ENCODE measurements at places on chromosomes 16 and 17.
A peak's percentile ranks its signal among the peaks of the same experiment; 100 is the strongest.

- no peak for DNase-seq
Measured at GRCh38 chr17:49021095-49021767, 24.0 kb downstream of the IGF2BP1 start.

- no peak for DNase-seq
Measured at GRCh38 chr16:20903116-20903898, 2.7 kb downstream of the LYRM1 start.

DNA sequence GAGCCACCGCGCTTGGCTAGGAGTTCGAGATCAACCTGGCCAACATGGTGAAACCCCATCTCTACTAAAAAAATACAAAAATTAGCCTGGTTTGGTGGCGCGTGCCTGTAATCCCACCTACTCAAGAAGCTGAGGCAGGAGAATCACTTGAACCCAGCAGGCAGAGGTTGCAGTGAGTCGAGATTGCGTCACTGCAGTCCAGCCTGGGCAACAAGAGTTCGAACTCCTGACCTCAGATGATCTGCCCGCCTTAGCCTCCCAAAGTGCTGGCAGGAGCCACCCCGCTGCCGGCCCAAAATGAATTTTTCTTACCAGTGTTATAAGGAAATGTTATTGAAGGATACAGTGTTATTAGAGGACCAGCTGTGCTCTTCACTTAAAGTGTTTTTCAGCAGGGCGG is 2.3 kb downstream of the NUP85 start:
- no peak for DNase-seq

GRCh38 chr17:2323629-2324314 is 12.5 kb downstream of the TSR1 start:
- no peak for DNase-seq

DNA sequence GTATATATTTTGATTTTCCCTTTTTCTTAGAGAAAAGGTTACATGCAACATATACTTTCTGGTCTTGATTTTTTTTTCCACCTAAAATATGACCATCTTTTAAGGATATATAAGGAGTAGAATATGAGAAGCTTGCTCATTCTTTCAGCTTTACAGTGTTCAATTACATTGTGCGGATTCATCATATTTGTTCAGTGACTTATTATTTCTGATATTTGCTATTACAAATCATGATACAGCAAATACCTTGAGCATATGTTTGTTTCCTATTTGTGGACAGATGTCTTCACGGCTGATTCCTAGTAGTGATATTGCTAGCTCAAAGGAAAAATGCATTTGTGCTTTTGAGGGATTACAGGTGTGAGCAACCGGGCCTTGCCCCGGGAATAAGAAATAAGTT is 18.1 kb downstream of the KATNIP start:
- DNase-seq: no peak

DNA sequence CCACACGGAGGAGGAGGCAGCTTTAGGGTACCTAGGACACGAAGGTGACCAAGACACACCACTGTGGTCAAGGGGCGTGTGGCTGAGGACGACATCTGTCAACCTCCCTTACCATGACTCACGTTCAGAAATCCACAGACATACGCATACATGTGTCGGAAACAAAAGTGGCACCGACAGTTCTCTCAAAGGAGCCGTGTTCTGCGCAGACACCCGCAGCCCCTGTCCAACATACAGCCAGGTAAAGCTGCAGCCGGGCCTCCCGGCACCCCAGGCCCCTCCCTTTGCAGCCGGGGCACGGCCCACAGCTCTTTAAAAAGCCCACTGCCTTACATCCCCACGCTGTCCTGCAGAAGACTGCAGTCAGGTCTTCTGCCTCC is 40.5 kb upstream of the KLHDC4 start:
- no peak for DNase-seq

DNA sequence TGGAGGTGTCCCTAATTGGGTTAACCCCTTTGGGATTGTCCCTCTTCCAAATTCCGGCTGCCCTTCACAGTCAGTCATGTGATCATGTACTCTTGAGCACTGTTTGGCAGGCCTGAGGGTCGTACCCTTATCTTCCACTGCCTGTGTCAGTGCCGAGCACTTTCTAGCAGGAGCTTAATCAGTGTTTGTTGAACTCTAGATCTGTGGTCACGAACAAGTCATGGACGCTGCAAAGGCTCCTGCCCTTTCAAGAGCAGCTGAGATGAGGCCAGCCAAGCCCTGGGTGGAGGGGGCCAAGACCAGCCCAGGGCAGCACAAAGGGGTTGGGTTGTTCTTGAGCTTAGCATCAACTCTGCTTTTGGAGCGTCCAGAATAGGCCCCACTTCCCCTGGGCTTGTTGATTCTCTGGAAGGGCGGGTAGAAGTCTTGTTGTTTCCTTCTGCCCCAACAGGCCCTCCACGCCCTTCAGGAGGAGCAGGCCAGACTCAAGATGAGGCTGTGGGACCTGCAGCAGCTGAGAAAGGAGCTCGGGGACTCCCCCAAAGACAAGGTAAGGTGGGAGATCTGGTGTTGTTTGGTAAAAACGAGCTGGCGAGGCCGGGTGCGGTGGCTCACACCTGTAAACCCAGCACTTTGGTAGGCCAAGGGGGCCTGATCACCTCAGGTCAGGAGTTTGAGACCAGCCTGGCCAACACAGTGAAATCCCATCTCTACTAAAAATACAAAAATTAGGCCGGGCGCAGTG is 5.3 kb downstream of the IFI35 start:
- no peak for DNase-seq

DNA sequence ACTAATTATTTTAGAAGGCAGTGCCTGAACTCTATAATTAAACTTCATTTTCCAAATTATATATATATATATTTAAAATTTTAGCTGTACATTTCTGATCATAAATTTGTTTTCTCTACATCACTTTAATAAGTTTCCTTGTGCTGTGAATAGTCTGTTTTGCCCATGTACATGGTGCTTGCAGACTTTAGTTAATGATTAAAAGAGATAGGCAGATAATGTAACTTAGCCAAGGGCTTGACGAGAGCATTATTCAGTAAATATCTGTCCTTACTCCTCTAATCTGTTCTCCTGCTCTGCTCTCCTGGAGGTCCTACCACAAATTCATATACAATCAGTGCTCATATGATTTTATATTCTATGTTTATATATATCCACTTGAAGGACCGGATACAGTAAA is 595.2 kb upstream of the KIF2B start:
- DNase-seq: no peak

- no peak for DNase-seq
Measured at GRCh38 chr17:48505788-48506187, 25.0 kb downstream of the HOXB1 start.

DNA sequence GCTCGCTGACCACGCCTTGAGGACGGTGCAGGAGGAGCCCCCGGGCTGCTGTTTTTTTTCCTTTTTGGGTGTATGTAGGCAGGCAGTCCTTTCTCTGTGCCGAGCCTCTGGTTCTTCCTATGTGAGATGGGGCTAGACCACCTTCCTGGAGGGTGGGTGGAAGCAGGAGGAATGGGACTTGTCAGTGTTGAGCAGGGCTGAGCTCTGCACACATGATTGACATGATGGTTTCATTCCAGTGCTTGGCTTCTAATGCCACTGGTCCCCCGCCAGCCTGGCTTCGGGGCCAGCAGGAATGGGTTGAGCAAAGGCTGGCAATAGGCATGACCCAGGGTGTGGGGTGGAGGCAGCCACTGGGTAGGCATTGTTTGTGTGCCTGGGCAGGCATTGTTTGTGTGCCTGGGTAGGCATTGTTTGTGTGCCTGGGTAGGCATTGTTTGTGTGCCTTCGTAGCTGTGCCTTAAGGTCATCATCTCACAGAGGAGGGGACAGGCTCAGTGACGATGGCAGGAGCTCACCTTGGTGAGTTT is 14.2 kb upstream of the ADCY7 start:
- peak; percentile 69 for DNase-seq

DNA sequence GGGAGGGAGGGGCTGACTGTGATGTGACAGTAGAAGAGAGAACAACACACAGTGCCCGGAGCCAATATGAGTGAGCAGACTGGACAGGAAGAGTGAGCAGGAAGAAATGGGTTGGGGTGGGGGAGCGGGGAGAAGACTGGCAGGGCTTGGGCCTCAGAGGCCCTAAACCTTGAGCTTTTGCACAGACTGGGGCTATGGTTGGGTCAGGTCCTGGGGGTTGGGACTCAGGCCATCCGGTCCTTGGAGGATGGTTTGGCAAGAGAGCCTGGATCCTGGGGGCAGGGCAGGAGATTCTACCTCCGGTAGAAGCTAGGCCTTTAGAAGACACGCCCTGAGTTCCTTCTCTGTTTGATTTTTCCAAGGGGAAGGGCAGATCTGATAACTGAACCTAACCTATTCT is 1.1 kb downstream of the CAMTA2 start:
- DNase-seq: no peak

DNA sequence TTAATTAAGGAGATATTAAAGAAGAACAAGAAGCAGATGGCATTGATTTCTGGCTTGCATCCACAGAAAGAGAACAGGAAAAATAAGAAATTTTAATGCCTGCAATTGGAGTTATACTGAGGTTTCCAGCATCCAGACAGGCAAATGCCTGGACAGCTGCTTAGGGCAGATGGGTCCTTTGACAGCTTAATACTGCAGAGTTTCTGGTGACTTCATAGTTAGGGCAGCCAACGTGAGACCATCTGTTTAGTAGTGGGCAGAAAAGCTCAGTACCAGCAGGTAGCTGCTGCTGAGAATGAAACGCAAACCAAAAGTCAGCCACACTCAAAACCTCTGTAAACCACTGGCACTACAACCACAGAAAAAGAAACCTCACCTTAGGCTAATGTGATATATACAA is 109.8 kb downstream of the CDK5R1 start:
- no peak for DNase-seq

DNA sequence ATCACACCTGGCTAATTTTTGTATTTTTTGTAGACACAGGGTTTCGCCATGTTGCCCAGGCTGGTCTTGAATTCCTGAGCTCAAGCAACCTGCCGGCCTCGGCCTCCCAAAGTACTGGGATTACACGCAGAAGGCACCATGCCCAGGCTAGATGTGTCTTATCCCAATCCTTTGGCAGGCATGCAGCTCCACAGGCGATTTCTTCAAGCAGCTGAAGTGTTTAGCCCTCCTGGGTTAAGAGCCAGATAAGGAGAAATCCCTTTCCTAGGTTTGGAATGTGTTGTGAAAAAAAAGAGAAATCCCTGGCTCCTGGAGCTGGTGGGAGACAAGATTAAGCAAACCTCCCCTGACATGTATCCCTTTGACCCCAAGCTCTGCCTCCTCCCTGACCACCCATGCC is 2.1 kb upstream of the NHERF1 start:
- DNase-seq: no peak

DNA sequence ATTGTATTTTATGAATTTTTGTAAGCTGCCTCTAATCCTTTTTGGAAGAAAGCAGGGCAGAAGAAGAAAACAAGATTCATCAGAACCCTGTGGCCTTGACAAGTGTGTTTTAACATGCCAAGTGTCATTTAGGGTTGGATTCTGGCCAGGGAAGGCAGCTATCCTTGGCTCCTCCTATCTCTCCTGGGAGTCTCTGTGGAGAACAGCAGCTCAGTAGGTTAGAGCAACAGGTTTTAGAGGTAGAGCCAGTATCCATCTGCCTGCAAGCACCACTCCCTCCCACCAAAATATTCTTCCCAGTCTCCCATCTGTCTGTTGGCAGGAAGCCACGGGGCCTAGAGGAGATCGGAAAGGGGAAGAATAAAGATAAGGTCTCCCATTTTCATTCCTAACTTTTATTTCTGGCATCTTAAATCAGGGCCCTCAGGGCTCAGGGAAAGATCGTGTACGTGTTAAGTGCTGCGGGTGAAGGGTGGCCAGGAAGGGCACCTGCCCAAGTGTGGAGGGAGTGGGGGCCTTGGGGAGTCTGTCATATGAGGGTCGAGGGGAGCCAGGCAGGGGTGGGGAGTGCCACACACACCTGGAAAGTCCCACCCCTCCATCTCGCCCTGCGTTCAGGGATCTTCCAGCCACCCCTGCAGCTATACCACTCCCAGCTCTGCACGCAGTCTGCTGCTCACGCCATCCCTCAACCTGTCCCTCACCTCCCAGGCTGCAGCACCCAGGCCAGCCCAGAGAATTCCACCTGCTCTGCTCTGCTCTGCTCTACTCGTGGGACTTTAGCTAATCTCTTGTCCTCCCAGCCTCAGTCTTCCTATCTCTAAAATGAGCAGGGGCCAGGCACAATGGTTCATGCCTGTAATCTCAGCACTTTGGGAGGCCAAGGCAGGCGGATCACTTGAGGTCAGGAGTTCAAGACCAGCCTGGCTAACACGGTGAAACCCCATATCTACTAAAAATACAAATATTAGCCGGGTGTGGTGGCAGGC is 17.1 kb upstream of the CPSF4L start:
- DNase-seq: no peak

DNA sequence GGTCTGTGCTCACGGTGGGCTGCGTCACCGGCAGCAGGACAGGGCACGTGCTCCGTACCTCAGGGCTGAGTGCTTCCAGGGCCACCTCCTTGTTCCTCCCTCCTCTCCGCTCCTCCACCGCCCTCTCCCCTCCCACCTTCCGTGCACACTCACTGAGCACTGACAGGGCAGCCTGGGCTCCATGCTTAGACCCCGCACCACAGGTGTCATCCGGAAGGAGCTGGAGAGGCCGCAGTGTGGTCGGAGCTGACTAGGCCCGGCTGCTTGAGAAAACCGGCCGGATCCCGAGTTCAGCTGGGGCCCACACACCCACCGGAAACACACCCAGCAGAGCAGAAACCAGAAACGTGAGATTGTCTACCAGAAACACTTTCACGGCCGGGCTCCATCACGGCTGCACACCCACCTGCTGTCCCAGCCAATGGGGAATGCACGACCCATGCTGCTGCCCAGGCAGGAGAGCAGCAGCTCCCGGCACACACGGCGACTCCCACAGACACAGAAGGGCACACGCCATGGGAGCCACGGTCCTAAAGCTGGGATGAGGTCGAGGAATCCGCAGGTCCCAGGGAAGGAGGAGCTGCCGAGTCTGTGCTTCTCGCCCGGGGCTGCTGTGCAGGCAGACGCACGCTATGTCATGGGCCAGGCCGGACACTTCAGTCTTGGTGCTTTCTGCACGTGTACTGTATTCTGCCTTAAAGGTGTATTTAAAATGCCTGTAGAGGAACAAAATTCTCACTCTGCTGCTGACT is 55.0 kb upstream of the ZNF469 start:
- DNase-seq: no peak

DNA sequence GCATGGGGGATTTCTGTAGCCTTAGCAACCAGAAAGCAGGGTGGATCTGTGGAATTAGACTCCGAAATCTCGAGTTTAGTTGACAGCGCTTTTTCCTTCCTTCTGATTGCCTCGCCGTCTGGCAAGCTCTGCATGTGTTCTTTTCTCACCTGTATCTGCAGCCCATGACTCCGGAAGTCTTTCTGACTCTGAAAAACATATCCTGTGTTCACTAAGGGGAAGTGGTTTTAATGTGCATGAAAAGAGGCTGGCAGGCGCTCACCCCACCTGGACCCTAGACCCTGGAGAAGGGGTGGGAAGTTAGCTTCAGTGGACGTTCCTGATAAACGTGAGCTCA is 158.5 kb downstream of the RPTOR start:
- DNase-seq: no peak

- peak; percentile 64 for DNase-seq
Measured at GRCh38 chr17:79933863-79934652, 94.8 kb upstream of the CBX4 start.

GRCh38 chr17:40645943-40646342 is 1.7 kb downstream of the SMARCE1 start:
- DNase-seq: no peak

- no peak for DNase-seq
Measured at GRCh38 chr17:81019563-81020442, 15.1 kb upstream of the BAIAP2 start.

- DNase-seq: no peak
Measured at GRCh38 chr17:33033176-33033575, 41.5 kb downstream of the SPACA3 start.

Measured in head of caudate nucleus (tissue), 42 donors.